Lower lobe of right lung (tissue), 2 donors: ENCODE measurements at places on chromosomes 7 and 10. TPM values are rescaled to one million over a fixed set of nuclear protein-coding genes. Genes with fewer than 3 reads are reported as not detected.

- H3K27me3 ChIP-seq, result no peaks in the 10 kb centered on the region
- no peaks in the 10 kb centered on the region for H3K36me3 ChIP-seq
- H3K27ac ChIP-seq, result no peak overlapping the region
- no peak overlapping the region for H3K4me3 ChIP-seq
- H3K4me1 ChIP-seq, result no peaks in the 10 kb centered on the region
- no peak for DNase-seq
These were observed 16.1 kb upstream of the ZC3HAV1 start for GRCh38 chr7:139125657-139126056.

GRCh38 chr7:40808378-40808942 is 673.7 kb downstream of the SUGCT start:
- H3K27me3 ChIP-seq, result no peaks in the 10 kb centered on the region
- no peak for DNase-seq
- no peak overlapping the region for H3K4me3 ChIP-seq

DNA sequence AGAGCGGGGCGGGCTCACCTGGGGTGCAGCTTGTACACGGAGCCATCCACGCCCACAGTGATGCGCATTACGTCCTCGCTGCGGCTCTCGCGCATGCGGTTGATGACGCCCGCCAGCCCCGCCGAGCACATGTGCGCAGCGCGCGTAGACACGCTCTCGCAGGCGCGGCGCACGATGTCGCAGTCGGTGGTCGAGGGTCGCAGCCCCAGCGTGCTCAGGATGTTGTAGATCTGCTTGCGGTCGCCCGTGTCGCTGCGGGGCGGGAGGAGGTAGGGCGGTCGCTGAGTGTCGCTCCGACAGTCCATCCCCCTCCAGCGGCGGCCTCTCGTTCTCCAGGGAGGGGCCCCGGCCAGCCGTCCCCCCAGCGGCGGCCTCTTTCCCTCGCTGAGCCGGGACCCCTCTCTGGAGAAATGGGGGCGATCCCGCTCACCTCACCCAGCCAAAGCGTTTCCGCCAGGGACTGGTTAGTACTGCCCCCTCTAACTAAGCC is 4.4 kb upstream of the MYL7 start:
- H3K4me3 ChIP-seq, result peak overlapping the region; percentile 51
- peaks cover 17% of the 10 kb centered on the region for H3K4me1 ChIP-seq
- H3K27ac ChIP-seq, result no peak overlapping the region
- H3K27me3 ChIP-seq, result peaks cover 25% of the 10 kb centered on the region
- H3K36me3 ChIP-seq, result no peaks in the 10 kb centered on the region

GRCh38 chr7:156984174-156984891 is 26.1 kb downstream of the MNX1 start:
- H3K4me1 ChIP-seq, result no peaks in the 10 kb centered on the region
- H3K27ac ChIP-seq, result no peak overlapping the region
- H3K27me3 ChIP-seq, result peaks cover 5% of the 10 kb centered on the region
- DNase-seq, result no peak
- H3K4me3 ChIP-seq, result no peak overlapping the region

DNA sequence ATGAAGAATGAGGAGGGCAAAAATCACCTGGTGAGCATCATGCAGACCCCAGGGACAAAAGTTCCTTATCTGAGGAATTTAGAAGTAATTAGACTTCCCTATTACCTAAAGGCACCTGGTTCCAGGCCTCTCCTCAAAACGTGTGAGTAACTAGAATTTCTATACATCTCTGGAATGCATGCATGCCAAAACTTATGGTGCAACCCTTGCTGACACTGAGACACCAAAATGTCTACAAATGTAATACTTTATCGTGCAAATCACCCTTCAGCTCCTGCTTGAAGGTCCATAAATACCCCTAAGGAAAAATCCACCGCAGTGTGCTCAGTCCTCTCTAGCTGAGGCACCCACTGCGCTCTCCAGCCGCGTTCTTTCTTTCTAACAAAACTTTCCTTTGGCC is 84.2 kb downstream of the PAXIP1 start:
- H3K27ac ChIP-seq, result no peak overlapping the region
- H3K27me3 ChIP-seq, result peaks cover 20% of the 10 kb centered on the region
- no peaks in the 10 kb centered on the region for H3K36me3 ChIP-seq
- peaks cover 7% of the 10 kb centered on the region for H3K4me1 ChIP-seq
- no peak for DNase-seq

DNA sequence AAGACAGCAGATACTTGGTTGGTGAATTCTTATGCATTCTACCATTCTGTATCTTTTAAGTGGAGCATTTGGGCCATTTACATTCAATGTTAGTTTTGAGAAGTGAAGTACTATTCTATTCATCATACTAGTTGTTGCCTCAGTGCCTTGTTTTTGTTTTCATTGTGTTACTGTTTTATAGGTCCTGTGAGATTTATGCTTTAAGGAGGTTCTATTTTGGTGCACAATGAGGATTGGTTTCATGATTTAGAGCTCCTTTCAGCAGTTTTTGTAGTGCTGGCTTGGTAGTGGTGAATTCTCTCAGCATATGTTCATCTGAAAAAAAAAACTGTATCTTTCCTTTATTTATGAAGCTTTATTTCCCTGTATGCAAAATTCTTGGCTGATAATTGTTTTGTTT is 23.3 kb upstream of the WNT2 start:
- H3K27me3 ChIP-seq, result no peaks in the 10 kb centered on the region
- H3K4me3 ChIP-seq, result no peak overlapping the region
- no peaks in the 10 kb centered on the region for H3K4me1 ChIP-seq

DNA sequence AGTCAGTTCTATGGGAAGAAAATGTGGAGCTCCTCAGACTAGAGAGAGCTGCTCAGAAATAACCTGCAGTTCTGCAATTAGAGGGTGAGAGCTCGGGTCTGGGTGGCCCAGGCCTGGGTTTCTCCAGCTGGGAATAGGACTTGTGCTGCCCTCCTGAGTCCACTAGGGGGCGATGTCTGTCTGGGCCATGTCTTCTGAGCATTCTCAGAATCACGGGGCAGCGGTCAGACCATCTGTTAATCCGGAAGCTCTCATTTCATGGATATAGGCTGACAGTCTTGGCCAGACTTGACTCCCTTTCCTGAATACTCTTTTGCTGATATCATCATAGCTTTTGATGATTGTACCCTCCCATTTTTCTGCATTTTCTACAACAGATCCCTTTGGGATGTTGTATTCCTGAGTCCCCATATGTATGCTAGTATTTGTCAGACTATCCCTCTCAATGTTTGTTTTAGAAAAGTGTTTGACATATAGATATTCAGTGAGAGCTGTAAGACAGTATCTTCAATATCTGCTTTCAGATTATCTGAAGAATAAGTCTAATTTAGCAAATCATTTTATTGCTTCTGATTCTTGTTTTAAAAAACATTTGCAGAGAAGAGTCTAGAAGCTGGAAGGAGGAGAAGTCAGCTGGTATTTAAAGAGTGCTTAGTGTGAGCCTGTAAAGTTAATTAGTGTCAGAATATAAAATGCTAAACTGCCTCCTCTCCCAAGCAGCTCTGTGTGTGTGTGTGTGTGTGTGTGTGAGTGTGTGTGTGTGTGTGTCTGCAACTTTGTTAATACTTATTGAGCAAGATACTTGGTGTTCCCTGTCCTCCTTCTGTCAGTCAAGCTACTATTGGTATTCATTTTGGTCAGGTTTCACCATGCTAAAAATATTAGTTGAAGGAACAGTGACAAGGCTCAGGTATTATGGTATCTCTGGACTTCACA is 38.0 kb downstream of the STARD3NL start:
- H3K36me3 ChIP-seq, result peaks cover 58% of the 10 kb centered on the region
- no peaks in the 10 kb centered on the region for H3K27me3 ChIP-seq
- no peak overlapping the region for H3K4me3 ChIP-seq
- H3K27ac ChIP-seq, result peak overlapping the region; percentile 33
- peaks cover 27% of the 10 kb centered on the region for H3K4me1 ChIP-seq
- DNase-seq, result peak; percentile 87

DNA sequence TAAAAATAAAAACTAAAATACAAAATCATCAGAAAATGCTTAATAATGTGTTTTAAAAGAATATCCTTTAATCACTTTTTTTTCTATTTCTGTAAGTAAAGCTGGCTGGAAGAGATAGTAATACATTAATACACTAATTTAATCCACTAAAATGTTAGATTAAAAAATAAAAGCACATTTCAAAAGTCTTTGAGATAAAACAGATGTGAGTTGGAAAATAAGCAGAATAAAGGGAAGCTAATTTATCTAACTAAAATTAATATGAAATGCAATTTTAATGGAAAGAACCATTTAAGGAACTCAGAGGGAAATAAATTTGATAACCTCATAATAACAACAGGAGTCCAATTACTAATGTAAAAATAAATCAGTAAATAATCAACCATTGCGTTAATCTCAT is 774.8 kb upstream of the MBL2 start:
- no peaks in the 10 kb centered on the region for H3K4me1 ChIP-seq
- no peaks in the 10 kb centered on the region for H3K27me3 ChIP-seq
- no peak overlapping the region for H3K4me3 ChIP-seq
- no peak overlapping the region for H3K27ac ChIP-seq
- H3K36me3 ChIP-seq, result no peaks in the 10 kb centered on the region

DNA sequence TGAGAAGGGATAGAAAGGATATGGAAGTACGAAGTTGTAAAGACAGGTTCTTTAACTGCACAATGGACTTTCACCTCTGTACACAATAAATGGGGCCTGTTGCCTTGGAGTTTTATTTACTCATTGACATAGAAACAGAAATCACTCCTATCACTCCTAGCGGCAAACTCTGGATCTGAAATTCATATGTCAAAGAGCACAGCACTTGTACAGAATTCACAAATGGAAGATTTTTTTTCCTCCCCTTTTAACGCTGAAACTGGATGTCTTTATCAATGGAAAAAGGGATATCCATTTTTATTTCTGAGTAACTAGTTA is 18.2 kb downstream of the NT5C3A start:
- H3K27ac ChIP-seq, result peak overlapping the region; percentile 33
- H3K27me3 ChIP-seq, result no peaks in the 10 kb centered on the region
- H3K36me3 ChIP-seq, result no peaks in the 10 kb centered on the region
- no peak for DNase-seq

GRCh38 chr7:154777489-154777888 is 225.4 kb downstream of the PAXIP1 start:
- H3K4me3 ChIP-seq, result no peak overlapping the region
- H3K36me3 ChIP-seq, result no peaks in the 10 kb centered on the region
- DNase-seq, result no peak
- no peaks in the 10 kb centered on the region for H3K27me3 ChIP-seq
- H3K27ac ChIP-seq, result no peak overlapping the region

- no peak overlapping the region for H3K4me3 ChIP-seq
These were observed 36.9 kb downstream of the PIK3CG start for GRCh38 chr7:106901828-106902441.

- H3K4me1 ChIP-seq, result peaks cover 7% of the 10 kb centered on the region
- H3K27me3 ChIP-seq, result no peaks in the 10 kb centered on the region
- H3K36me3 ChIP-seq, result peaks cover 3% of the 10 kb centered on the region
- no peak overlapping the region for H3K4me3 ChIP-seq
- no peak for DNase-seq
- H3K27ac ChIP-seq, result no peak overlapping the region
These were observed 6.5 kb upstream of the RABGEF1 start for GRCh38 chr7:66734006-66734405.

DNA sequence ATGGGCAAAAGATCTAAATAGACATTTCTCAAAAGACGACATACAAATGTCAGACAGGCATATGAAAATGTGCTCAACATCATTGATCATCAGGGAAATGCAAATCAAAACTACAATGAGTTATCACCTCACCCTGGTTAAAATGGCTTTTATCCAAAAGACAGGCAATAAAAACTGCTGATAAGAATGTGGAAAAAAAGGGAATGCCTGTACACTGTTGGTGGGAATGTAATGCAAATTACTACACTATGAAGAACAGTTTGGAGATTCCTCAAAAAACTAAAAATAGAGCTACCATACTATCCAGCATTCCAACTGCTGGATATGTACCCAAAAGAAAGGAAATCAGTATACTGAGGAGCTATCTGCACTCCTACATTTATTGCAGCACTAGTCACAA is 18.0 kb downstream of the GSDME start:
- DNase-seq, result no peak
- no peak overlapping the region for H3K27ac ChIP-seq
- no peaks in the 10 kb centered on the region for H3K27me3 ChIP-seq
- no peaks in the 10 kb centered on the region for H3K36me3 ChIP-seq

DNA sequence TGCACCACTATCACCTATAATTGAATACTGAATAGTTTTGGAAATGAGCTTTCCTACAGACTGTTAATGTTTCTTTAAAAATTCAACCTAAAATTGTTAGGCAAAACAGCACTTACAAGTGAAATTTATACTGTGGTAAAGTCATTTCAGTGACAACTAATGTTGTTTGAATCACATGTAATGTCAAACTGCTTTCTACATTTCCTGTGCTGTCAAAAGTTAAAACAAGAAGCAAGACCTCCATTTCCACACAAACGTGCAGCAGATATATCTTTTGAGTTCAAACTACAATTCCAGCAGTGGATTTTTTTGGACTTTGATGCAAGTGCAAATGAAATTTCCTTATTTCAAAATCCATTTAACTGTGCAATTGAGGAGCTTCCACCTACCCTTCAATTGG is 199.8 kb downstream of the RNLS start:
- DNase-seq, result no peak
- no peak overlapping the region for H3K27ac ChIP-seq
- H3K4me3 ChIP-seq, result no peak overlapping the region

GRCh38 chr7:82397879-82398524 is 45.6 kb downstream of the CACNA2D1 start:
- no peaks in the 10 kb centered on the region for H3K27me3 ChIP-seq
- no peak overlapping the region for H3K4me3 ChIP-seq

DNA sequence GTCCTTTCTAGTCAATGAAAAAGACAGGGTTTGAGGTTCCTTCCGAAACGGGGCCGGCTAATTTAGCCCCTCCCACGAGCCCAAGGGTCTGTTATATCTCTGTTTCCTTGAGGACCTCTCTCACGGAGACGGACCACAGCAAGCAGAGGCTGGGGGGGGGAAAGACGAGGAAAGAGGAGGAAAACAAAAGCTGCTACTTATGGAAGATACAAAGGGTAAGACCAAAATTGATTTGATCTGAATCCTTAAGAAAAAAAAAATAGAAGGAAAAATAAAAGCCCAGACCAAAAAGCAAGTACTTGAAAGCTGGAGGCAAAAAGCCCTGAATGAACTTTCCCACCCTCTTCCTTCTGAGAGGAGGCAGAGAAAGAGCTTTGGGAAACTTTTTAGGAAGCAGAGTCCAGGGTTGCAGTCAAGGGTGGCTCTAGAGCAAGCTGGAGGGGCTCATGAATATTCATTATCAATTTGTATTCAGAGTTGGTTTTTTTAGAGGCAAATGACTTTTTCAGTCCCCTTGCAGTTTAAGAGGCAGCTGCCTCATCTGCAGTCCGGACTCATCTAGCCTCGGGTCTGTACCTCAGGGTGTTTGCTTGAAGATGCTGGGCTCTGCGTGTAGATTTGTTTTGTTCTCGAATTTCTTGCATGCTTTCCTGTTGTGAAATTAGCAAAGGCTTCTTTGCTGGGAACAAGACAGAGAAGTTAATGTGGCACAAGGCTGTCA is at the start of gene ENTPD1:
Gene ENTPD1, plus strand, starts transcription at position 123 of the 721 bp plus-strand sequence. Its CDS starts 77 bp downstream, at position 200.
- no peaks in the 10 kb centered on the region for H3K36me3 ChIP-seq
- H3K27me3 ChIP-seq, result no peaks in the 10 kb centered on the region
- H3K4me1 ChIP-seq, result peaks cover 18% of the 10 kb centered on the region
- H3K4me3 ChIP-seq, result peak within 1 kb of the TSS; percentile 52
- H3K27ac ChIP-seq, result peak within 1 kb of the TSS; percentile 83
- no peak for DNase-seq

GRCh38 chr10:103598654-103599115 is 105.2 kb downstream of the NEURL1 start:
- no peak for DNase-seq
- no peak overlapping the region for H3K27ac ChIP-seq
- H3K27me3 ChIP-seq, result no peaks in the 10 kb centered on the region

CALD1 gene
- total RNA-seq, result 140 TPM

ACSM6 gene
- total RNA-seq, result not detected

INMT gene
- total RNA-seq, result 249 TPM

HMX3 gene
- not detected for total RNA-seq

SUN3 gene
- not detected for total RNA-seq
